ENCODE measurements at places on chromosomes 1 and 21.

GRCh38 chr1:226631229-226632000 lies 82.9 kb downstream of the STUM start:
- no peak for DNase-seq

DNA sequence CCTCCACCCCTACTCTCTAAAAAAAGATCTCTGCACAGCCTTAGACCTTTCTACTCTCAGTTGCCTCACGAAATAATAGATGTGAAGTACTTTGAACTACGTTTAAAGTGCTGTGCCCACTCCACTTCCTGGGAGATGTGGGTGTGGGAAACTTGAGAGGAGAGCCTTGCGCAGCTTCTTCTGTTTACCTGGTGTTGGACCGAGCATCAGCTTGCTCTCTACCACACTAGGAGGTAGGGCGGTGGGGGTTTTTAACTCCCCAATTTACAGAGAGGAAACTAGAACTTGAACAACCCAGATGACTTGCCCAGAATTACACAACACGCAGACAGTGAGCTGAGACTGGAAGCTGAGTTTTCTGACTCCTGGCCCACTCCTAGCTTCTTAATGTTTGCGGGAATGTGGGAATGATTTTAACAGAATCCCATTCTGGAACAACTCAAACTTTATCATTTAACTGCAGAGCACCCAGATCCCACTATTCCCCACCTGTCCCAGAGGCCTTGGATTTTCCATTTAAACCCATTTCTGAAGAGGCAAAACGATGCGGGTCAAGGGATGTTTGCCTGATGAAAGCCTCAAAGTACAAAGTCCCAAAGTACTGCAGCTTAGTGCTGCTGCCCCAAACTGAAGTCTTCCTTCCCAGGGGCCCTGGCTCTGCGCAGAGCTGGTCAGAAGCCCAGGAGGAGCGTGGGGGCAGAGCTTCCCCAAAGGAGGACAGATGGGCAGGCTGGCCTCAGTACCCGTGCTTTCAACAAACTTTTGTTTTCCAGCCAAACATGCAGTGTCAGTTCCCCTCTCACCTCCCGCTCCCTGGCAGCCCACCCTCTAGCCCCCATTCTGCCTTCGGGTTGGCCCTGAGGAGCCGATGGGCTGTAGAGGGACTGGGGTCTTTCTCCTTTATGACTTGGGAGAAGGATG lies 19.0 kb downstream of the BTG2 start:
- no peak for DNase-seq

- no peak for DNase-seq
Measured at GRCh38 chr1:177923441-177923840, 46.4 kb downstream of the SEC16B start.

GRCh38 chr21:34268493-34268892 lies 95.3 kb upstream of the KCNE2 start:
- DNase-seq, result no peak

DNA sequence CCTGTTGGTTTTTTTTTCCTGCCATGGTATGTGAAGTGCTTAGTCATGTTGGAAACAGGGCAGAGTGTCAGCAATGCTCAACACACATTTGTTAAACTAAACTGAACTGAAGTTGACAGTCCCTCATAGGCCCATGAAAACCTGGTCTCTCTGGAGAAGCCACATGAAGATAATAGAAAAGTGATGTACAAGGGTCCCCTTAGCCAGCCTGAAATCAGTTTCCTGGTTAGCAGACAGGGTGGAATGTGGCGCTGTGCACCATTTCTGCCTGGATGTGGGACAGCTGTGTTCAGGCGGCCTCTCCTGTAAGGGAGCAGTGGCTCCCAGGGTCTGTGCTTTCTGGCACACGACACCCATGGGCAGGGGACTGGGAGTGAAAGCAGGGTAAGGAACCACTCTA lies 9.9 kb upstream of the CHI3L1 start:
- no peak for DNase-seq

- no peak for DNase-seq
Measured at GRCh38 chr1:106517224-106517623, 539.2 kb upstream of the PRMT6 start.

GRCh38 chr1:21508580-21509350 lies 458 bp upstream of the ALPL start:
- peak; percentile 24 for DNase-seq

- no peak for DNase-seq
Measured at GRCh38 chr1:187744665-187745064, 915.9 kb downstream of the PLA2G4A start.

DNA sequence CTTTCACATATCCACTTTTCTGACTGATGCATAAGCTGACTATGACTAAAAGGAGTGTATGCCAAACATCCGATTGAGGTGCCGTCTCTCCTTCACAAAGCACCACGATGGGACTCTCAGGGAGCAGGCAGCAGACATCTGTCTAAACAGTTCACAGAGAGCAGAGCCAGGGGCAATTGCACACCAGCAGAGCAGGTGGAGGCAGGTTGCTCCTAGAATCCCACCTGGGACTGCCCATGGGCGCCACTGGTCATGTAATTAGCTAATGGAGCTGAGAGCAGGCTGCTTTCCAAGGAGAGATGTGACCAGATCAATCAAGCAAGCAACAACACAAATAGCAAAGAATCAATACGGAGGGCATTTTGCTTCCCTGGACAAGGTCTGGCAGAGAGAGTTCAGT lies 30.5 kb upstream of the COA6 start:
- no peak for DNase-seq

- no peak for DNase-seq
Measured at GRCh38 chr1:44251989-44252671, 38.9 kb downstream of the DMAP1 start.

- no peak for DNase-seq
Measured at GRCh38 chr1:46490406-46490655, 695 bp downstream of the DMBX1 start.

DNA sequence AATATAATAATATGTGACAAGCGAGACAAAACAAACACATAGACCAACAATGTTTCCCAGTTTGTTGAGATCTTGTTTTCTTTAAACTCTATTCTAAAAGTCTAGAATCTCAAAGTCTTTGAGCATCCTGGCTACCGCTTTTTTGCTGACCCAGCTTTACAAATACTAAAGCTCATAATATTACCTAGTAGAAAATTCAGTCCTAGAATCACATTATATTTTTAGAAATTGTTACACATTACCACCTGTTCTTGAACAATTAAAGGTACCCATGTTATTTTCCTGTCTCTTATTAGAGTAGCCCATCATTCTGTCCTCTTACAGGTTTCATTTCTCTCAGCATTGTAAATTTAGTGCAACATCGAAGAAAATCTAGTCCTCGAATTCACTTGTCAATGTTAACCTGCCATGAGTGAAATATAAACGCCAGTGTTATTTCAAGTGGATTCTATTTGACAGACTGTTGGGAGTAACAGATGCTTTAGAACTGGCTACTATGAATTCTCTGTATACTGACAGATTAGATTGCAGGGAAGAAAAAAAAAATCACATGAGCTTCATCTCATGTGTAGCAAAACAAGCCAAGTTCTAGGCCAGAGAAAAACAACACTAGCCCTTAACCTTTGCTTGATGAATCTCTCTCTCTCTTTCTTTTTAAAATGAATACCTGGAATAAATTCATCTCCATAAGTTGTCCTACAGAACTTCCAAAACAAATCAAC lies 851.2 kb upstream of the ADAMTS5 start:
- no peak for DNase-seq

- no peak for DNase-seq
Measured at GRCh38 chr1:48939042-48939441, 162.4 kb upstream of the BEND5 start.

DNA sequence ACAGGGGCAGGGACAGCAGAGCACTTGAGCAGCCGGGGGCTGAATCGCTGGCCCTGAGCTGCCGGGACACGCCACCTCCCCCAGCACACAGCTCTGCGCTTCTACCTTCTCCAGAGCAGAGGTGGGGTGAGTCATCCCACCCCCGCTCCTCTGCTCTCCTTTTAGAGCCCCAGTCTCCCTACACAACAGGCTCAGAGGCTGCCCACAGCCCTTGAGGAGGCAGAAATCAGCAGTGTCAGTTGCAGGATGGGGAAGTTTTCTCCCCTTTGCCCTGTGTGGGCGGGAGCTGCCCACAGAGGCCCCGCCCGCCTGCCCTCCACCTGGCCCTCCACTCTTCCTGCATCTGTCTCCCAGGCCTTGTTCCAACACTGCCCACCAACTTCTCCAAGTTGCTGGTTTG lies 94.6 kb downstream of the STUM start:
- DNase-seq, result peak; percentile 43

DNA sequence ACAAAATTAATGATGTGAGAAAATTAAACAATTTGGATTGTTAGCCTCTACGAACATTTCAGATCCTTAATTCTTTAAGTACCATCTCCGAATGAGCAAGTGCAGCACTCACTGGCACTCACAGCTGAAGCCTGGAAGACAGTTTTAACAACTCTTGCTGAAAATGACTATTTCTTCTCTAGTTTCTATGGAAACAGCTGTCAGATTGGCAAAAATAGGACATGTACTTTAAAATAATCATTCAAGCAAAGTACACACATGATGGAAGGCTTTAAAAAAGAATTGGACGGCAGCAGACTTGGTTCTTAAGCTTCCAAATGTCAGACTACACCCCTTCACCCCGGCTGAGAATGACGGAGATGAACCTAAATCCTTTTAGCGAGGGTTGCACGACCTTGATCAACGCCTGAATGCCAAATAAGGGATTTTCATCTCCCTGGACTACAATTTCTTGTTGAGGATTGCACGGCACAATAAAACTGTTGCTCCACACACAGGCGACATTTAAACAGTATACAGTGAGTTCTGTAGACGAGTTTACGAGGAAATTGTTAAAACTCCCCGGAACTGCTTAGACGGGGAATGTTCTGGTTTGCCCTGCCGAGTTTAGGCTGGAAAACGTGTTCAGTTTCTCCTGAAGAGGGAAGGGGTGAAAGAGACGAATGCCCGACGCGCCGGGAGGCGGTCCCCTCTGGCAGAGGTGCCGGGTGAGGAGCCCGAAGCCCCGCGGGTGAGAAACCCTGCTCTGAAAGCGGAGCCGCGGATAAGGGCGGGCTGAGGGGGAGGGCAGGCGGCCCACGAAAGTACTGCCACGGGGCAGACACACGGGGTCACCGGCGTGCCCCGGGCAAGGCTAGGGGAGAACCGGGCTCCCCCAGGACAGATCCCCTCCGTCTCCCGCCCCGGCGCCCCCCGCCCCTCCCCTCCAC lies 671 bp downstream of the OMA1 start:
- peak; percentile 40 for DNase-seq

- DNase-seq, result no peak
Measured at GRCh38 chr1:169025412-169025811, 81.1 kb upstream of the ATP1B1 start.

- no peak for DNase-seq
Measured at GRCh38 chr1:77375990-77376389, 94.2 kb downstream of the AK5 start.

DNA sequence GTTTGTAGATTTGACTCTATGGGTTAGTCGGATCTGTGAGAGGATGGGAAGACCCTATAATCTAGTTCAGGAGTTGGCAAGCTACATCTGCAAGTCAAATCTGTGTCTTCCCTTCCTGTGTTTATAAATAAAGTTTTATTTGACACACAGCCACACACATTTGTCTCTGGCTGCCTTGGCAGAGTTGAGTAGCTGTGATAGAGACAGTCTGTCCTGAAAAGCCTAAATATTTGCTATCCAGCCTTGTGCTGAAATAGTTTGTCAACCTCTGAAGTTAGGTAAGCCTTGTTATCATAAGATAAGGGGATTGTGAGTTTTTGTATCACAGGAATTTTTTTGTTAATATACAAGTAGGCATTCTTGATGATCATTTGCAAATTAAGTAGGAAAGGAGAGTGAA lies 136.8 kb downstream of the NOS1AP start:
- no peak for DNase-seq

DNA sequence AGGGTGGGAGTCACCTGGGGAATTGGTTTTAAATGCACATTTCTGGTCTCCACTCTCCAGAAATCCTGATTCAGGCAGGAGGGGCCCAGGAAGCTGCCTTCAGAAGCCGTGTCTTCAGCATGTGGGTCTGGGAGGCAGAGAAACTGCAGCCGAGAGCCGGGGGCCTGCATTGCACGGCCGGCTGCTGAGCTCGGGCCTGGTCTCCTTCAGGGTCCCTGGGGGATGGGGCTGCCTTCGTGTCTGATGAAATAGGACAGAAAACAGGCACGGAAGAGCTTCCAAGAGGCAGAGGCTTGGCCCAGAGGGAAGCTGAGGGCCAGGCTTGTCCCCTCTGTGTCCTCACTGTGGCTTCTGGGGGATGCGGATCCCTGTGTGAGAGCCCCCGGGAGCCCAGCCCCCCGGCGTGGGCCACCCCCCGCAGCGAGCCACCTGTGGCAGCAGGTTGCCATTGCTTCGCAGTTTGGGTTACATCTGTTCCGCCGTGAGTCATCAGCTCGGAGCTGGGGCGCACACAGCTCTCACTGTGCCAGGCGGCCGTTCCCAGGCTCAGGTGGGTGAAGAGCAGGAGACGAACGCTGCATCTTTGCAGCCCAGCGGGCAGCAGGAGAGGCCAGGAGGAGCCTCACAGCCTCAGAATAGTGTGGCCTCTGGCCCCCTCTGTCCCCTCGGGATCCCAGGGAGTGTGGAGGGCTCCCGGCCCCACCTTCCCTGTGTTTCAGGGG lies 72.4 kb downstream of the AJAP1 start:
- no peak for DNase-seq

DNA sequence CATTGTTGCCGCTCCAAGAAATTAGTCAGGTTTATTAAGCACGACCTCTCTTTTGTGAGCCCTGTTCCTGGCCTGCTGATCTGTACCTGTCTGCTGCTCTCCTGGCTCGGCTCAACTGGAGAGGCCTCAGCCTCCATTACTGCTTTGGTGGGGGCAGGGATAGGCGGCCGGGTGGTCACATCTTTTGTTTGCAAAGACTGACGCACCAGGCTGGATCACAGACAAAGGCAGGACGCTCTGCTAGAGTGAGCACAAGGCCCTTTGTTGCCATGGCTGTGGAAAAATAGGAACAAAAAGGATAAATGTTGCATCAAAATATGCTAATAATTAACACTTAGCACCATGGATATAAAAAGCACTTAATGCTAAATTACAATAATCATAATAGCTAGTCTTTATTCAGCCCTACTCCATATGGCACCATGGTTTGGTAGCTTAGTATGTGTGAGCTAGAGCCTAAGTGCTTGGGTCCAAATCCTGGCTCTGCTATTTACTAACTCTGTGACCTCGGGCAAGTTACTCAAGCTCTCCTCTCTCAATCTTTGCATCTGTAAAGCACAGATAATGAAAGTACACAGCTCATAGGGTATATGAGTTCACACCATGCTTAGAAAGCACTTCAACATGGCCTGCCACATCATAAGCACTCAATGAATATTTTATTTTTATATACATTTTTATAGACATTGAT lies 28.9 kb upstream of the HPDL start:
- no peak for DNase-seq

- DNase-seq, result no peak
Measured at GRCh38 chr1:188061881-188062280, 1233.1 kb downstream of the PLA2G4A start.

- no peak for DNase-seq
Measured at GRCh38 chr1:155125946-155126555, 1.6 kb upstream of the EFNA1 start.

- no peak for DNase-seq
Measured at GRCh38 chr1:69852706-69853105, 285.0 kb downstream of the LRRC7 start.

All from stimulated activated CD8-positive, alpha-beta memory T cell treated with anti-CD3 and anti-CD28 coated beads, Interleukin-7, amount 100 ng/mL, for 48 hours (primary cell).